T-helper 1 cell treated with Interleukin-12 subunit alpha and Interleukin-12 subunit beta and Interleukin-4 antibody, amounts not matched to agents 30 ng/mL and 1 ng/mL, for 36 hours (primary cell): ENCODE measurements at places on chromosomes 5 and 9. TPM values are rescaled to one million over a fixed set of nuclear protein-coding genes. Genes with fewer than 3 reads are reported as not detected.

SPOCK1 gene
- total RNA-seq: 0.07 and 0.27 TPM in 2 replicates

PAPPA gene
- total RNA-seq: not detected in 2 replicates

CMYA5 gene
- 0.20 and 0.29 TPM in 2 replicates for total RNA-seq

UNC5A gene
- total RNA-seq: not detected in 2 replicates

EQTN gene
- not detected in 2 replicates for total RNA-seq

PCBD2 gene
- total RNA-seq: 13.2 and 14.2 TPM in 2 replicates

MSX2 gene
- total RNA-seq: not detected in 2 replicates

AFAP1L1 gene
- total RNA-seq: not detected in 2 replicates

DMRTA1 gene
- not detected in 2 replicates for total RNA-seq

IL3 gene
- total RNA-seq: 5.0 and 6.0 TPM in 2 replicates

RFESD gene
- total RNA-seq: 2.6 and 3.0 TPM in 2 replicates

PIGO gene
- total RNA-seq: 30.9 and 31.2 TPM in 2 replicates

SPATA31A7 gene
- total RNA-seq: not detected in 2 replicates

TAF11L10 gene
- total RNA-seq: not detected in 2 replicates

SYNPO gene
- not detected in 2 replicates for total RNA-seq
